ENCODE measurements at places on chromosomes 2 and 18. TPM values are rescaled to one million over a fixed set of nuclear protein-coding genes. Genes with fewer than 3 reads are reported as not detected.

GRCh38 chr2:43070030-43070429 lies 156.4 kb downstream of the ZFP36L2 start:
- no peak for DNase-seq

DNA sequence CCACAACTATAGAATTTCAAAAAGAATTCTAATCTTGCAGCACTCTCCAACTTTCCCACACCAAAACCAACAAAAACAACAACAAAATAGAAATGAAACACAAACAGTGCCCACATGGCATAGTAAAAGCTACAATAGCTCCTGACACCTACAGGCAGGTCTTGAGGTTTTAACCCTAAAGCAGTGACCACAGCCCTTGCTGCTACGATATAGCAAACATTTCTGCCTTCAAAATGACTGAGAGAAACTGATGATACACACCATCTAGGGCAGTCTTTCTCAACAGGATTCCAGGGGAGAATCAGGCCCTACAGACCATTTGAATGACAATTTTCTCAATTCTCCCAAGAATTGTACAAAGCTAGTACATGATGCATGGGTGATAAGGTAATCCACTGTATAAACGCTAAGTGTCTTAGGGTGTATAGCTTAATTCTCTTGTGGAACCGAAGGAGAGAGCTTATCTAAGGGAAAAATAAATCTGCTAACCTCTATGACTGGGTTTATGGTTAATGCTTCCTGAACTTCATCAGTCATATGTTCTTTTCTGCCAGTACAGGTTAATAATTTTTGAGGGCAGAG lies 46.5 kb downstream of the TRAK2 start:
- no peak for DNase-seq

- no peak for DNase-seq
These were observed 35.5 kb downstream of the PLCL1 start for GRCh38 chr2:197839856-197840255.

GRCh38 chr2:109351164-109351756 lies 222.3 kb downstream of the SH3RF3 start:
- DNase-seq = no peak

The MEP1B gene
- not detected for total RNA-seq

GRCh38 chr2:101282980-101283379 lies 25.5 kb downstream of the RNF149 start:
- DNase-seq = no peak

The IMPACT gene
- 19.0 TPM for total RNA-seq

The MAB21L4 gene
- total RNA-seq = not detected

The DUSP2 gene
- total RNA-seq = 340 TPM
